ENCODE measurements at places on chromosomes 3 and 15.

- DNase-seq, result no peak
Observed at GRCh38 chr15:88028024-88028423, 228.5 kb downstream of the NTRK3 start.

- no peak for DNase-seq
Observed at GRCh38 chr15:73991260-73991659, 835 bp downstream of the STOML1 start.

- DNase-seq, result no peak
Observed at GRCh38 chr15:34890424-34890823, 79.1 kb downstream of the AQR start.

DNA sequence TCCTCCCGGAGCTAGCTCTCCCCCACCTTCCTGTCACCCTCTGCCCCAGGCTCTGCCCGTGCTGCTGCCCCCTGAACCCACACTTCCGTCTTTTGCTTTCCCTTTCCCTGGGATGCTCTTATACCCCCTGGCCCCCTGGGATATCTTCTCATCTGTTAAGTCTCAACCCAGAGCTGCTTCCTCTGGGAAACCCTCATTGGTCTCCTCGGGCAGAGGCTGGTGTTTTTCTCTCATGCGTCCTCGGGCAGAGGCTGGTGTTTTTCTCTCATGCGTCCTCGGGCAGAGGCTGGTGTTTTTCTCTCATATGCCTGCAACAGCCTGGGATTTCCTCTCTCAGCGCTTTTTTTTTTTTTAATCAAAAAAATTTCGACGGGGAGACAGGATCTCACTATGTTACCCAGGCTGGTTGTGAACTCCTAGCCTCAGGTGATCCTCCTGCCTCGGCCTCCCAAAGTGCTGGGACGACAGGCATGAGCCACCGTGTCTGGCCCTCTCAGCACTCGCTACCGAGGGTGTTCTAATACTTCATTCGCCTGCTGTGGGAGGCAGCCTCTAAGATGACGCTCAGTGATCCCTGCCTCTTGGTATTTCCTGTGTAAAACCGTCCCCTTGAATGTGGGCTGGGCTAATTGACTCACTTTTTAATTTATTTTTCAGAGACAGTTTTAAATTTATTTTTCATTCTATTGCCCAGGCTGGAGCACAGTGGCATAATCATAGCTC lies 62.7 kb upstream of the TFRC start:
- DNase-seq, result no peak

DNA sequence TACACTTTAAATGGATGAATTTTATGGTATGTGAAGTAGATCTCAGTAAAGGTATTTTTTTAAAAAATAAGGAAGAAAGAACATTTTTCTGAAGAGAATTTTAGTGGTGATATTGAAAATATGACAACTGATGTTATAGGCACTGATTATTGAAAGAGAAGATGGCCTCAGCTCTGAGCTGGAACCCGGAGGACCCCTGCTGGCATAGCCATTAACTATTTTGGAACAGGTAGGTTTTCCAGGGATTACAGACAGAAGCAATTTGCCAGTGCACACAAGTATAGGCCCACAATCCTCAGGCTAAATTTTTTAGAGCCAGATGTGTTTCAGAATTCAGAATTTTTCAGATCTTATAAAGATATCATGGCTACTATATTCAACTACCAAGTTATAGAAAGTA lies 315.9 kb upstream of the GPR149 start:
- DNase-seq, result no peak

- DNase-seq, result no peak
Observed at GRCh38 chr3:144036498-144036897, 64.9 kb downstream of the DIPK2A start.

DNA sequence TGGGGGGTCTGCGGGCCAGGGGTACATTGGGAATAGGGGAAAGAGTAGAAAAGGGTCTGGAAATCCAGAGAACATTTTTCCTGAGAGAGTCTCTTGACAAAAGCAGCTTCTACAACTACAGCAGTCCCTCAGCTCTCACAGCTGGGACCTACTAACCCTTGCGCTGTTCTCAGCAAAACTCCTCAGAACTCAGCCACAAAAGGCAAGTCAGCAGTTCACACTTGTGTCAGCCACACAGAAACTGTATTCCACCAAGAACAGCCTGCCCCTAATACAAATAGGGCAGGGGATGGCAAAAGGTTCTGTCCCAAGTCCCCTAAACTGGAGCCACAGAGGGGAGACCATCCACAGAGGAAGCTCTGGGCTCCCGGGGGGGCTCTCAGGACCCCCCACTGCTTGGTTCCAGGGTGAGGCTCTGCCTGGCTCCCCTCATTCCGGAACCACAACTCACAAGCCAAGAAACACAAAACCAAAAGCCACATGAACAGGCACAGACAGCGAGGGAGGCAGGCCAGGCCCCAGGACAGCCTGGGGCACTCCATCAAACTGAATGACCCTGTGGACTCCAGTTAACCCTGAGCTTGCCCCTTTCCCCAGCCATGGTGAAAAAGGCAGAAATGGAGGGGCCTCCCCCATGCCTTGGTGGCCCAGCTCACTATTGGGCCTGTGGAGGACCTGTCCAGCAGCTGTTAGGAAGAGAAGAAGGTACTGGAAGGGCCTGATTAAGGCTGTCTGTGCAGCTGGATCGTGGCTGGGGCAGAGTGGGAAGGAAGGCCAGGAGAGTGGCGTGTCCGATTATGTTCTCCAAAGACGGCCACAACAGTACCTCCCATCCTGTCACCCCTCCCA lies 162.0 kb downstream of the CHSY1 start:
- DNase-seq, result no peak

DNA sequence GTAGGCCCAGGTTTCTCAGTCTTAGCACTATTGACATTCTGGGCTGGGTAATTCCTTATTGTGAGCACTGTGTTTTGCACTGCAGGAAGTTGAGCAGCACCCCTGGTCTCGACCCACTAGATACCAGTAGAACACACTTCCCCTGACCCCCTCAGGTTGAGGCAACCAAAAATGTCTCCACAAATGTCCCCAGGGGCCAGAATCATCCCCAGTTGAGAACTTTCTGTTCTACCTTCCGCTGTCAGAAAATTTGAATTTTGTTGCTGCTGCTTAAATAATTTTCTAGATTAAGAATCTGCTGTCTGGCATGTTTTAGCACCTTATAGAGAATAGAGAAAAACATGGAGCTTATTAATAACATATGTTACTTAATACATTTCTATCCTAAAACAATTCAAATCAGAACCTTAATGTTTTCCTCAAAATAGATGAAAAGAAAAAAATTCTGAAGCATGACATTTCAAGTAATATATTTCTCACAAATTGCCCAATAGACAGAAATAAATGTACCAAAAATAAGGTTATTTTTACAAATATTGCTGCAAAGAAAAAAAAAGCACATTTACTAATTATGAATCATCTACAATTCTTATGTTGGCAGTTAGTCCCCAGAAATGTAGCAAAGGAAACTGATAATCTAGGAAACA lies 13.2 kb upstream of the THRB start:
- DNase-seq, result no peak

GRCh38 chr15:100941536-100941935 lies 22.4 kb downstream of the LRRK1 start:
- DNase-seq, result no peak

DNA sequence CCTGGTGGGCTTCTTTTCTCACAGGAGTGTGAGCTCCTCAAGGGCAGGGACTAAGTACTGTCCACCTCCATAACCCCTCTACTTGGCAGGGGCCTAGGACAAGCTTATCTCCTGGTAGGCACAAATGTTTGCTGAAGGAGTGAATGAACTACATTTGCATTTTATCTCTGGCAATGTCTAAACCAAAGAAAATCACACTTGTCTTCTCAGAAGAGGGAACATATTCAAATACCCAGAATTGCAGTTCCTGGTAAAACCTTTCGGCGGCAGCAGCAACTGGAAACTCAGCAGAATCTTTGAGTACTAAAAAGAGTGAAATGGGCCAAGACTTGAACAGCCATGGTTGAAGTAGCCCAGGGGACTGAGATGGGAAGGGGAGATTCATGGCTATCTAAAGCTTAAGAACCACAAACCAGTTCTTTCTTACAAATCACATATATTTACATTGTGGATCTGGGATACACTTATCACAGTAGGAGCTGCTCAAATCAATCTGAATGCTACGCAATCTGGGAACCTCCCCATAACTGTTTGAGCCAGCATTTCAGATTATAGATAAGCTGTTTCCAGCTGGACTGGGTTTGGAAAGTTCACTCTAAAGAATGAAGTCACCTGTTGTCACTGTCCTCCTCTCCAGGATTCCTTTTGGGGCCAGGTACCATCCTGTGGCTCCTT lies 18.7 kb upstream of the PTPN9 start:
- no peak for DNase-seq

DNA sequence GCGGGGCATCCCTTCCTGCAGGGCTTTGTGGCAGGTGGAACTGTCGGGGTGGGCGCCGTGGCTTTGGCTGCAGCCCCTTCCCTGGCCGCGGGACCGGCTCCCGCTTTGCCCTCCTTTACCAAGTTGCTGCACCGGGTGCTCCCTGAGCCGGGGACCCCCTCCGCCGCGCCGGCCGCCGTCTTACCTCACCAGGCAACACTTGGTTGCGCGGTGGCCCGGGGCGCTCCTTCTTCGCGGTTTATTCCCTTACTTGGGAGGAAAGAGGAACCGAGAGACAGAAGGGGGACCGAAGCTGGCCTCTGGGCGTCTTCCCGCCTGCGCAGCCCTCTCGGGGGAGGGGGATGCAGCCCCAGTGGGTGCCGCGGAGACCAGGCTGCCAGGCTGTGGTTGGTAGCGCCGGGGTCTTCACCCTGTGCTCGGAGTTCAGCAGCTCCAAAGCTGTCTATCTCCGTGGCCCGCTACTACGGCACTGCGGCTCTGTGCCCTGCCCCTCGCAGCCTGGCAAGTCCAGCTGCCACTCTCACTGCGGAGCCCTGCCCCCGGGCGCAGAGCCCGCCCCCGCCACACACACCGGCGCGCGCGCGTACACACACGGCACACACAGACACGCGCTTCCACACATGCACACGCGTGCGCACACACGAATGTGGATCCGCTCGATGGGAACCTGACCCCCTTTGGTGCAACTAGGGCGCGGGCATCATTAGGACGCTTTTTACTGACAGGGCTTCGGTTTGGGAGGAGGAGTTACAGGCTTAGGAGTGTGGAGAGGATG lies at the start of gene DGKG:
Gene DGKG (minus strand): TSS at position 473 of the 775 bp plus-strand sequence. CDS start 41,775 bp downstream, outside the sequence.
- DNase-seq, result no peak

DNA sequence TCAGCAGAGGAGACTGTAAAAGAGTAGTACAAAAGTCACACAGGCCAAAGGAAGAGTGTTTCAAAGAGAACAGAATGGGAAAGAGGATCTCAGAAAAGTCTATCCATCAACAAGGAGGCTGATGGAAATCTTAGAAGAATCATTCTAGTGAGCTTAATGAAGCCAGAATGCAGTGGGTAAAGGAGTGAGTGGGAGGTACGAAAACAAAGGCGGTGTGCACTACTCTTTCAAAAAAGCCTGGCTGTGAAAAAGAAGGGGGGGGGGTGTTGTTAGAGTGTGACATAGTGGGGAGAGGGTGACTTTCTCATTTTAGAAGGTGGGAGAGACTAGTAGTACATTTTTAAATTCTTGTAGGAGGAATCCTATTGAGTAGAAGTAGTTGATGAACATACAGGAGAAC lies 11.7 kb downstream of the PAQR9 start:
- DNase-seq, result no peak

DNA sequence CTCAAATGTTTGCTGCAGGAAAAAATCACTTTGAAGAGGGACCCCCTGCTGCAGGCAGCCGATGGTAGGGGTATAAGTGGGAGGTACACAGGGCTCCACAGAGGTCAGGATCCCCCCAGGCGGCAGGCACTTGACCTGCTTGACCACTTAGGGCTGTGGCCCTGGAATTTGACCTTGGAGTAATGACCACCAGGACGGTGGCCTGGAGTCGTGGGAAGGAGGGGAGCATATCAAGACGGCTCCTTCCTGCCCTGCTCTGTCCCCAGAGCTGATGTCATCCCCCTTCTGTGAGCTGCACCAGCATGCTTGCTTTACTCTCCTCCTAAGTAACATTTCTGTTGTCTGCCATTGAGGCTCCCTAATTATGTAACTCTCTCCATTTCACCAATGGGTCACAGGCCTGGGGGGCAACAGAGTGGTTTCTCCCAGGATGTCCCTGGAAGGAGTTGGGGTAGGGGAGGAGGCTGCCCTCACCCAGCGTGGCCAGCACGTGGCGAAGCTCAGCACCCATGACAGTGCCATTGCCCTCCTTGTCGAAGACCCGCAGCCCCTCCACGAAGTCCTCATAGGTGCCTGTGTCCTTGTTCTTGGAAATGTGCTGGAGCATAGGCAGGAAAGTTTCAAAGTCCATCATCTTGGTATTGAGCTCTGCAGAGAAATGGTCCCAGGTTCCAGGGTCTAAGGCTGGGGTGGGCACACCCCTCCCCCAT lies 4.1 kb downstream of the MYL3 start:
- DNase-seq, result no peak

- DNase-seq, result no peak
Observed at GRCh38 chr3:196431181-196432136, 768 bp downstream of the UBXN7 start.

- DNase-seq, result no peak
Observed at GRCh38 chr15:43463507-43463906, 29.4 kb downstream of the TP53BP1 start.
